ENCODE measurements at places on chromosomes 4 and X.

DNA sequence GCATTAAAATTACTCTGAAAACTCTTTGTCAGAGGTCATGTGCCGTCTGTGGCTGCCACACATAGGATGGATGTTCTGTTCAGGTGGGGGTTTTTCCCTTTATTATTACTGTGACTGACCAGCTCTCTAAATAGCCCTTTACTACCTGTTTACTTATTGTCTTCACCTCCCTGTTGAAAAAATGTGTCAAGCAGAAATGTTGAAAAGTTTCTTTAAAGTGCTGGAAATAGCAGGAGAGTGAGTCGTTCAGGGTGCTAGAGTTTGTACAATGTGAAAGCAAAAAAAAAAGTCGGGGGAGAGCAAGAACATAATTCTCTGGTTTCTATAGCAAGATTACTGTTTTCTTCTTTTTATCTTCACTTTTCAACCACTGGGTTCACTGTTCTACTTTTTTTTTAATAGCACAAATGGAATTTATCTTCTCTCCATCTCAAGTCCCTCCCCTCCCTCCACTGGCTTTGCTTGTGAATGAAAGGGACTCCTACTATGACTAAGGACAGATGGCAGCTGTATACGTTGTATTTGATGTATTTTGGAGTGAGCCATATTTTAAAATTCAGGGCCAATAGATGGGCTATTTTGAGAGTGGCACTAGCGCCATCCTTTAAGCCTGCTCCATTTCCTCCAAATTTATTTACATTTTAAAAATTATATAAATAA is 33.3 kb downstream of the ARX start:
- DNase-seq = no peak

DNA sequence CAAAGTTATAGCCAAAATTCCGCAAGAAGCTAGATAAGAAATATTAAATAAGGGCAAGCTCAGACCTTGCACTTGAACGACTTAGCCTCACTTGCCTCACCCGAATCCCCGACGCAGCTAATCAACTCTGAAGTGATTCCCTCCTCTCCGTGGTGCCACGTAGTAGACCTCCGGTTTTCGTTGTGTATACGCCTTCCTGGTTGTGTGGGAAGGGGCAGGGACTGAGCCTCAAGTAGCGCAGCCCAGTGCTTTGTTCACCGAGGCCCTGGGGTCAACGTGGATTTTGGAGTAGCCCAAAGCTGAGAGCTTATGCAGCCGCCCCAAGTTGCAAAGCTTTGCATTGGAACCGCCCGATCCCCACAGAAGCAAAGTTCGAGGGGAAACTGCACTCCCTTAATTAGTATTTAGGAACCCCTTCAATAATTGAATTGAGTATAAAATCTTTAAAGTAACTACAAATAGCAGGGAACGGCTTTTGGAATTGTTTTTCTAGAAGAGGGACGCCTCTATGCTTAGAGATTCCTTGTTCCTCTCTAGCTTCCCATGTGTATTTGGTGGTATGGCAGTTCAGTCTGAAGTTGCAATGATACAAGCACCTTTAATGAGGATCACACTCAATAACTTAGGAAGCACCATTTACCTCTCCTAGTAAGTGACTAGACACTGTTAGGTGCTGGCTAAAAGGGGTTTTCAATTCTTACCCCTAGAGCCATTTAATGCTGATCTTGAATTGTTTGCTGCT is 55.7 kb downstream of the LINC00632 start:
- DNase-seq = no peak

DNA sequence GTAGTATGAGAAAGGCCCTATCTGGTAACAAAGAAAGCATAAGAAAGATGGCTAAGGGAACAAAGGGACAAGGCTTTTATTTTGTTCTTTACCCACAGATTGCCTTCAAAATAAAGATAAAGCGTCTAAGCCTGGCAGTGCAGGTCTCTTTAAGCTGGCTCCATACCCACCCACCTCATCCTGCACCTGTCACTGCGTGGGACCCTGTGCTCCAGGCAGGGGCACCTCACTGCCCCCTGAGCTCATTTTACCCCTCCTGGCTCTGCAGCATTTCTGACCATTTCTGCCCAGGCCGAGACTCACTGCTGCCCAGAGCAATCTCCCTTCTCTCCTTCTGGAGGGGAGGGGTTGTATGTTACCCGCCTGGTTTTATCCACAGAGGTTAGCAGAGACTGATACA is 1.7 kb upstream of the CYP4V2 start:
- DNase-seq = no peak

DNA sequence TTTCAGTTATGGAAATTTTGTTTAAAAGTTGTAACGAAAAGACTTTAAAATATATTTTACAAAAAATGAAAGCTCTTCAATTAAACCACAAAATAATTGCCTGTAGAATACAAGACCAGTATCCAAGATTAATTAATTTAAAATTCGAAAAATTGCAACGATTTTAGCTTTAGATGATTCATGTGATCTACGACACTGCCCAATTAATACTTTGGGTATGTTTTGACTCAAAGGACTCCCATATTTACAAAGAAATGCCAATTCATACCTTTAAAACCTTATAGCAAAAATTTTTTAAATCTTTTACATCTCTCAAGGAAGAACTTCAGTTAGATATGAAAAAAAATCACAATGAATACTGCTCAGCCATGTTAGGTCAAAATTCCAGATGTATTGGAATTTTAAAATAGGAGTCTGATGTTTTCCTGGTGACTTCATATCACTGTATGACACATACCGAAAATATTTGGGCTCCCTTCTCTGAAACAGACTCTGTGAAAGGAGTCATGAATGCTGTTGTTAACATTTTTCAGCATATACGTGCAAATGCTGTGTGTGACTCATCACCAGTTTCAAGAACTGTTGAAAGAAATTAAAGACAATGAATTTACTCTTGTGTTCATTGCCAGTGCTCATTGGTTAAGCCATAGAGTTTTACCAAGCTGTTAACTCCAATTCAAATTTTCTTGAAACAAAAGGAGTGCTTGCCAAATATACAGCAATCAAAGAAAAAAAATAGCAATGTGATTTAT is 13.8 kb upstream of the SMS start:
- DNase-seq = no peak

DNA sequence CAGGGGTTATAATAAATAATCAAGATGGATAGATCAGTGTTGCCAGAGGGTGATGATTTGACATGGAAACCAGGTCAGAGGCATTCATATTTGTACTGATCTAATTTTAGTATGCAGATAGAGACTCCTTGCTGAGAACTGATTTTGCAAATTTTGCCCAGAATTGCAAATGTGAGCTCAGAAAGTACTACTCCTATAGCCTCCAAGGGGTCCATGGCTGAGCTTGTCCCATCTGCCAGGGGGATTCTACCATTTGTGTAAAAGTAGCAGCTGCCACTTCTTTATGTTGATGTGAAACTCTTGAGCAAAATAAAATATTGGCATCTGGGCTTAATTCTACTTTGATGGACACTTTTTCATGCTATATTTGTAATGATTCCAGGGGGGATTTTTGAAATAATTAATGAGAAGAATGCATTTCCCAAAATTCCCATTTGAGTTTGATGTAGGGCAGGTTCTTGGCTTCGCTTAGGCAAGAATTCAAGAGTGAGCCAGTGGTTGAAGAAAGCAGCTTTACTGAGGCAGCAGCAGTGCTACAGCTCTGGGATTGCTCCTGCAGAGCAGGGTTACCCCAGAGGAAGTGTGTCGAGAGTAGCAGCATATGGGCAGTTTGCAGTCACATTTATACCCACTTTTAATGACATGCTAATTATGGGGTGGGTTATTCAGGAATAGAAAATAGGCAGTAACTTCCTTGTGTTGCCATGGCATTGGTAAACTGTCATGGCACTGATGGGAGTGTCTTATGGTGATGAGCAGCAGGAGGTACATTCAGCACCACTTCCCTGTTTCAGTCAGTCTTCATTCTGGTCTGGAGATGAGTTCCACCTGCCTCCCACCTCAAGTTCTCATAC is 38.7 kb upstream of the DCLK2 start:
- peak; percentile 49 for DNase-seq

GRCh38 chr4:8291036-8291682 is 21.6 kb downstream of the HTRA3 start:
- DNase-seq = no peak

GRCh38 chr4:10611673-10612072 is 72.9 kb downstream of the CLNK start:
- DNase-seq = no peak

DNA sequence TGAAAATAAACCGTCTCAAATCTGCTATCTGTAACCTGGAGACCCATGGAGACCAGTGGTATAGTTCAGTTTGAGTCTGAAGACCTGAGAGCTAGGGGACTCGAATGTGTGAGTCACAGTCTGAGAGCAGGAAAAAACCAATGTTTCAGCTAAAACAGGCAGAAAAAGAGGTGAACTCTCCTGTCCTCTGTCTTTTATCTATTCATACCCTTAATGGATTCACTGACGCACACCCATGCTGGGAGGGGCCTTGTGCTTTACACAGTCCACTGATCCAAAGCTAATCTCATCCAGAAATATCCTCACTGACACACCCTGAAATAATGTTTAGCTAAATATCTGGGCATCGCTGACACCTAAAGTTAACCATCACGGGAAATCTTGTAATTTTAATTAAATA is 297.9 kb downstream of the GPM6A start:
- no peak for DNase-seq

- no peak for DNase-seq
Measured at GRCh38 chrX:111609206-111609605, 71.8 kb upstream of the ALG13 start.

GRCh38 chr4:138199568-138200235 is 42.4 kb downstream of the SLC7A11 start:
- DNase-seq = peak; percentile 89

DNA sequence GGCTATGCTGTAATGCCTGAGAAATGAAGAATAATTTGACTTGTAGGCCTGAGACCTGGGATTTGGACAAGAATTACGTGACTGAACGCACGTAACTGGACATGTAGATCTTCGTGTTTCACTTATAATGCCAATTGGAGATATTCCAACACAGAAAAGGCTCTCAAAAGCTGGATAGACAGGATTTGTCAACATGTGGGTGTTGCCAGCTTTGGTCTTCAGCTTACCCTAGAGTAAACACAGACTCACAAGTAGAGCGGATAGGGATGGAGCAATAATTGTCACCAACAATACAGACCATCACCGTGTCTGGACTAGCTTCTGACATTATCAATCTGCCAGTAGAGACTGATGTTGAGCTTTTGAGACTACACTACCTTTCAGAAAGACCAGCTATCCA is 1511.0 kb upstream of the ADGRL3 start:
- DNase-seq = no peak

DNA sequence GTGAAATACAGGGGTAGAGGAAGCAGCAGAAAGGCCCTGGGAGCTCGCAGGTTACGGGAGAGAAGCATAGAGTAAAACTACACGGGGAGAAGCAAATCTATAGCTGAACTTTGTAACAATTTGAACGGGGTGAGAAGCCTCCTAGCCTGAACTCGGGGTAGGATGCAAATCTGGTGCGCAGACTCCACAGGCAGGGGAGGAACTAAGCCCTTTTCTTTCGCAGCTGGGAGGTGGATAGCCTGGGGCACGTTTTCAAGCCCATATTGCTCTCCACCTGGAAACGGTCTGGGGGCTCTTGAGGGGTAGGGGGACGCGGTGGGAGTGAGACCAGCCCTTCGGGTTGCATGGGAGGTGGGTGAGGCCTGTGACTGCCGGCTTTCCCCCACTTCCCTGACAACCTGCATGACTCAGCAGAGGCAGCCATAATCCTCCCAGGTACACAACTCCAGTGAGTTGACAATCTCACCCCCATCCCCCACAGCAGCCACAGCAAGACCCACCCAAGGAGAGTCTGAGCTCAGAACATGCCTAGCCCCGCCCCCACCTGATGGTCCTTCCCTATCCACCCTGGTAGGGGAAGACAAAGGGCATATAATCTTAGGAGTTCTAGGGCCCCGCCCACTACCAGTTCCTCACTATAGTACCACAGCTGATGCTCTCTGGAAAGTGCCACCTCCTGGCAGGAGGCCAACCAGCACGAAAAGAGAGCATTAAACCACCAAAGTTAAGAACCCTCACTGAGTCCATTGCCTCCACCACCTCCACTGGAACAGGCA is 29.9 kb downstream of the SOWAHB start:
- no peak for DNase-seq

DNA sequence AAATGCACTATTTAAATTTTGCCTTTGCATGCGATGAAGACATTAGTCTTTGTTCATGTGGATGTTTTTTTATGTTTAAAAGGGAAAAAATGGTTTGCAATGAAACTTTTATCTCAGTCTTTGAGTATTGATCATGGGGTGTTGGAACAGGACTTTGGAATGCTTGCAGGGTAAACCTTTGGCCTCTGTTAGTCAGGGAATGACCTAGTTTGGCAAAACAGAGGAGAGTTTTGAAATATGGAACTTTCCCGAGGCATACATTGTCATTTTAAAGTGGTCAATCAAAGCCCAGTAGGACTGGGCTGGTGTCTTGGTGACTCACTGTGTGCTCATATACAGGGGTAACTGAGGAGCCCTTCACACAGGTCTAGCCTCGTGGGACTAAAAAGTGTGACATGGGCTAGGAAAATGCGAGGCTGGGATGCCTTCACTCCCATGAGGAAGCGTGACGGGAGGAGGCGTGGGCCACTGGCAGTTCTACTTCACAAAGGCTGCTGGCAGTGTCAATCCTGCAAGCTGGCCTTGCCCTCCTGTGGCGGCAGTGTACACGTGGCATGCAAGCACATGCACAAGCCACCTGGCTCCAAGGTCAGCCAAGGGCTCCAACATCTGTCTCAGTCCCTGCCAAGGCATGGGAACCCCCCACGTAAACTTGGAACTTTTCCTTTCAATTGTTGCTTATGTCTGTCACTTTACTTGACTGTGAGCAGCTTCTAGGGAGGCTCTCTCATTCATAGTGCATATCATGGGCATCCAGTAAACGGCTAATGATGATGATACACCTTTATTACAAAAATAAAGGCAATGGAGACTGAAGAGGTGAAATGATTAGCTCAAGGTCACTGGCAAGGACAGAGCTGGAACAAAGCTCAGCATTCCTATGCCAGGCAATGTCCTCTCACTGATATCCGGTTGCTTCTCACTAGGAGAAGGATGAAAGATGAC is 5.2 kb upstream of the F11 start:
- DNase-seq = no peak

- DNase-seq = peak; percentile 64
Measured at GRCh38 chr4:5893004-5893580, at the start of gene CRMP1. CRMP1 (minus strand) TSS chr4:5893086; CDS start chr4:5892969, 117 bp downstream.

- DNase-seq = no peak
Measured at GRCh38 chr4:13907255-13907751, 279.8 kb upstream of the BOD1L1 start.

DNA sequence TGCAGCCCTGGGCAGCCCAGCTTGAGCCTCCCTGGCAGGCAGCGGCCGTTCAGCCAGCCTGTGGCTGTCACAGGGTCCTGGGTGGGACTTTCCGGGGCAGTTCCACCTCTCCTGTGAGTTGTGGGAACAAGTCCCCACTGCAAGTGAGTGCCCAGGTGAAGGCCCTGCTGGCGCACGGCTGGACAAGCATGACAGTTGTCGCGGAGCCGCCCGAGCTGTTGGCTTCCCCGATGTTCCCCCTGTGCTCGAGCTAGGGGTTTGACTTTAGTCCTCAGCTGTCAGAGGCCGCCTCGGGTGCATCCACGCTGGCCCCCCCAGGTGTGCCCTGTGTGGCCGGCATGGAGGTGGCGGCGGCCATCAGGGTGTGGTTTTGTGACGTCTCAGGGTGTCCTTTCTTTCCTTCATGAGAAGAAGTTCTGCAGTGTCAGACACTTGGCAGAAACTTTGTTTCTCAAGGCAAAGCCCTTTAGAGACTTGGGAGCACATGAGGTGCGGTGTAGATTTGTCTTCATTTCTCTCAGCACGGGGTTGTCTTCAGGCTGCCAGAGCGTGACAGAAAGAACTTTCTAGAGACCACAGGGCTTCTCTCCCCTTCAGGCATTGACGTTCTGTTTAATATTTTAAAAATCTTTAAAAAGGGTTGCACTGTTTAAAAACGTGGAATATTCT is 69.4 kb upstream of the HGFAC start:
- DNase-seq = no peak

GRCh38 chrX:1794586-1794985 is 179.7 kb downstream of the ASMT start:
- DNase-seq = no peak

All from NCI-H526 treated with DMSO at 0.1 percent for 48 hours (cell line).